ENCODE measurements at places on chromosomes 6 and 20. TPM values are rescaled to one million over a fixed set of nuclear protein-coding genes. Genes with fewer than 3 reads are reported as not detected.

DDAH2 gene
- polyA plus RNA-seq, result 162 TPM

DNAH8 gene
- polyA plus RNA-seq, result 0.28 TPM

C20orf204 gene
- 0.43 TPM for polyA plus RNA-seq

GRCh38 chr6:22468256-22468965 lies 101.0 kb upstream of the HDGFL1 start:
- DNase-seq, result no peak

Data from right renal cortex interstitium (tissue), 3 donors.